ENCODE measurements at places on chromosomes 16 and 17.

DNA sequence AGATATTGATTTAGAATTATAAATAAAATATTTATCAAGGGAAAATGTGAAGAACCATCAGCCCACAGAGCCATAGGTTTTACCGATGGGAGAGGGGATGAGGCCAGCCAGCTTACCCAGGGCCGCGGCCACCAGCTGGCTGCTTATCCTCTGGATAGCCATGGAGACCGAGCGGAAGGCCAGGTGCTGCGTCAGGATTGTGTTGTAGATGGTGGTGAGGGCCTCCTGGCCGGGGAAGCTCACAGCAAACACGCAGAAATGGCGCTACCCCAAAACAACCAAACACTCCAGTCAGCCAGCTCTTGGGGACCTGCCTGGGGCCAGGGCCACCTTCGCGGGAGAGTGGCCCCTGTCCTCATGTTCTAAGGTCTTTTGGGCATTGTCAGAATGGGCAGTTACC, 97.8 kb downstream of the DNAH17 start:
- no peak for DNase-seq

DNA sequence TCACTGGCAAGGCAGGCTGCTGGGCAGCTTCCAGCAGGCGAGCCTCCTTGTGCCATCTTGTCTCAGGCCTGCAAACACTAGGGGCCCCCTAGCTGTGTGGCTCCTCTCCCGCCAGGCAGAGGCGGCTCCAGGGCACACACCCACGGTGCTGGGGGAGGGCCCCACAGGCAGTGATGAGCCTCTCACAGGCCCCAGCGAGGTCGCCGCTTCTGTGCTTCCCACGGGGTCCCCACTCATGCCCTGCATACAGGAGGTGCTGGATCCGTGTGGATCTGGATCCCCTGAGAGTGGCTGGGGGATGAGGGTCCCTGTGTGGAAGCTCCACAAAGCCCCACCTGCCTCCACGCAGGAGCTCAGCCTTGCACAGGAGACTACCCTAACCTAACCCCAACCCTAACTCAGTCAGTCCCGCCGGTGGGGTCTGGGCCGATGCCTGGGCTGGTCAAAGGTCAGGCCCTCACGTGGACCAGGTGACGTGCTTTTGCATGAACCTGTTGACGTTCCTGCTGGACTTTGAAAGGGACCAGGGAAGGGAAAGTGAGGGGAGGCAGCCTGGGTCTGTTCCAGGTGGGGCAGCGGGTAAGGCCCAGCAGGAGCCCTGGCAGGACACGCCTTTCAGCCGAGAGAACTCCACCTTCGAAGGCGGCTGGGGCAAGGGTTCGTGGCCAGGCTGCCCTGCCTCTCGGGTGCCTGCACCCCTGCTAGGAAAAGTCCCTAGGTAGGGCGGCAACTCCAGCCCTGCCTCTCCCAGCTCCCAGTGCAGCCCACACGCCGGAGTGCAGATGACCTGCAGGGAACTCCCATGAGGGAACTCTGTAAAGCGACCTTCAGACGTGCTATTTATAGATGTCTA, 5.2 kb downstream of the SECTM1 start:
- DNase-seq = no peak

- DNase-seq = no peak
These were observed 1.1 kb upstream of the PIK3R6 start for GRCh38 chr17:8868529-8868951.

- DNase-seq = no peak
These were observed 446 bp upstream of the COQ7 start for GRCh38 chr16:19066988-19067348.

GRCh38 chr17:73410586-73411312, 98.9 kb upstream of the CDC42EP4 start:
- no peak for DNase-seq

- DNase-seq = peak; percentile 26
These were observed 12.8 kb downstream of the STAC2 start for GRCh38 chr17:39212841-39213480.

GRCh38 chr16:62253966-62254365, 217.7 kb upstream of the CDH8 start:
- no peak for DNase-seq

GRCh38 chr16:84255050-84255810, 15.4 kb upstream of the KCNG4 start:
- no peak for DNase-seq

DNA sequence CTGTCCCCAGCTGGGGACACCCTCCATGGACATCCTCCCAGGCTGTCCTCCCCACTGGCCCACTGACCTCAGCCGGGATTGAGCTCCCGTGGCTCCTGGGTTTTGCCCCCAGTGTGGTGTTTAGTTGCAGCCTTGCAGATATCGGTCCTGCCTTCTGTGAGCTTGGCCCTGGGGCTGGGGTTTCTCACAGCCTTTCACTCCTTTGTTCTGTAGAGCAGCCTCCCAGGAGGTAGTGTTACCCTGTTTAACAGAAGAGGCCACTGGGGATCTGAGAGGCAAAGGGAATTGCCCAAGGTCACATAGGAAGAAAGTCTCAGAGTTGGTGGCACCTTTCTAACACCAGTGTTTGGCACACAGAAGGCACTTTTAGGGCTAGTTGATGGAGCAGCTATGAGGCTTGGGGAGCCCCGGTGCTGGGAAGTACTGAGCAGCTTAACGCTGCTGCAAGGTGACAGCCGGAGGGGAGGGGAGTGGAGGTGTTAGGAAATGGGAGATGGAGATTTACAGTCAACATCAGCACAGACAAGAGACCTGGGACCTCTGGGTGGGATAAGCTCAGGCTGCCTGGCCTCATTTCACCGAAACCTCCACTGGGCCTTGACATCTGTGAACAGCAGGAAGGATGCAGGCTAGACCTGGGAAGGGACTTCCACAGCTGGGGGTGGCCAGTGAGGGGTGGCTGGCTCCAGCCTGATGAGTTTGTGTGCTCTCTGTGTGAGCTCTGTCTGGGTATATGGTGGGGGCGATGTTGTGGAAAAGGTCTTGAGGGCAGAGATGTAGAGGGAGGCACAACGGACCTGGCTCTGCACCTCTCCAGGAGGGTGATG, 26.1 kb downstream of the CACNA1G start:
- DNase-seq = no peak

DNA sequence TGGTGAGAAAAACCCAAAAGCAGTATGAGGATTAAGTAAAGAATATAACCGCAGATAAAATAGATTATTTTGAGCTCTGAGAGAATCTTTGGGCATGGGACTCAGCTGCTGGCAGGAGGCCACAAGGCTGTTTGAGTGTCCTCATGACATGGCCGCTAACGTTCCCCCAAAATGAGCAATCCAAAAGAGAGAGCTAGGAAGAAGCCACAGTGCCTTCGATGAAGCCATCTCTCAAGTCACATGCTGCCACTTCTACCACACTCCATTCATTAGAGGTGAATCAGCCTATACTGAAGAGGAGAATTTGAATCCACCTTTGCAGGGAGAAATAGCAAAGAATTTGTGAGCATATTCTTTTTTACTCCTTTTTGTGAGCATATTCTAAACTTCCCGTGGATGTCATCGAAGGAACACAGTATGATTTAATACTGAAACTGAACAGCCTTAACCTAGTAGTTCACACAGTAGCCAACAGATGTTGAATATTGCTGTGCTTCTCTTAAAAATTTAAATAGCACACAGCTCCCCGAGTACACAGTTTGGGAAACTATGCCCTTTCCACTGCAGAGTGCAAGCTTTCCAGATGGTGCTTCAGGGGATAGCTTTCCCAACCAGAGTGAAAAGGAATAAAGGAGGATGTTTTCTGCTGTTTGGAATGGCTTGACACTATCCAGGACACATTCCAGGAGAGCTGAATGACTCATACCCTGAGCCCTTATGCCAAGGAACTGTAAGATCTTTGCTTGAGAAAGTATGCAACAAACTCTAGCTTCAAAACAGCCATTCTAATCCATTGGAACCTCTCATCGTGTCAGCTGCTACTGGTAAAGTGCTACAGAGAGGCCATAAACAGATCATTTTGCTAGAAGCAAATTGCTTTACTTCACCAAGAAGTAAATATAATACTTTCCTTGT, 33.9 kb downstream of the ANKFY1 start:
- peak; percentile 23 for DNase-seq

- DNase-seq = no peak
These were observed 418.3 kb downstream of the NPIPA7 start for GRCh38 chr16:16797239-16797638.

DNA sequence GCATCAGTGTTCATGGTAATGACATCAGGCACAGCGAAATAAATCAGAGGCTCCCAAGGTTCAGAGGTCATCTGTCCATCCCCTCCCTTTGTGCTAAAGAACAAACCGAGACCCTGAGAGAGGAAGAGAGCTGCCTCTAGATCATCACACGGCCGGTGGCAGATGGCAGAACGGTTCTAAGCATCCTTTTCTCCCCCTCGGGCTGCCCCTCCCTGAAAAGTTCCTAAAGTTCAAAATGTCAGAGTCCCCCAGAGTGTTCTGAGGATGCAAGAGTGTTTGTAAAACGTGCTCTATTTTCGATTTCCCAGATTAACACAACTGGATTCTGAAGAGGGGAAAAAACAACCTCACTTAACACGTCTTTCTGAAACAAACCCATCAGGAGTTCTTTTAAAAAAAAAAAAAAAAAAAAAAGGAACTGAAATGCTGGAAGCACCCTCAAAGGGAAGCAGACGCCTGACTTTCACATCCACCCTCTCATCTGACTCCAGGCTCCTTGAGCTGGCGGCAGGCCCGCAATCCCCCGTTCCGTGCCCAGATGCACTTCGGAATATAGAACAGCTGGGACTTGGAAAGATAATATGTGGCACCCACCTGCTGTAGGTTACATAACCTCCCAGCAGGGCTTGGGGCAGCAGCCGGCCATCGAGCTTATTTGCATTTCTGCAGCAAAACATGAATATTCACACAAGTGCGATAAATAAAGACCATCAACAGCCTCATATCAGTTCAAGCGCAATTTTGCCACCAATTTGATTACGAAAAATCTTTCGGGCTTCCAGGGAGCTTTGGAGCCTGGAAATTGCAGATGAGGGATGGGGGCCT, 115.5 kb upstream of the SMURF2 start:
- DNase-seq = peak; percentile 45

All from putamen (tissue), 1 donor.